ENCODE measurements at places on chromosomes 2 and 18.

- DNase-seq: no peak
These were observed 416.8 kb downstream of the LRATD1 start for GRCh38 chr2:15049096-15049993.

GRCh38 chr2:235265348-235265965, 228.4 kb upstream of the AGAP1 start:
- no peak for DNase-seq

GRCh38 chr2:168432565-168433186, 23.4 kb upstream of the CERS6 start:
- DNase-seq: no peak

GRCh38 chr18:4762330-4762729, 307.2 kb upstream of the DLGAP1 start:
- no peak for DNase-seq

GRCh38 chr2:6297238-6297637, 568.5 kb downstream of the CMPK2 start:
- DNase-seq: no peak

DNA sequence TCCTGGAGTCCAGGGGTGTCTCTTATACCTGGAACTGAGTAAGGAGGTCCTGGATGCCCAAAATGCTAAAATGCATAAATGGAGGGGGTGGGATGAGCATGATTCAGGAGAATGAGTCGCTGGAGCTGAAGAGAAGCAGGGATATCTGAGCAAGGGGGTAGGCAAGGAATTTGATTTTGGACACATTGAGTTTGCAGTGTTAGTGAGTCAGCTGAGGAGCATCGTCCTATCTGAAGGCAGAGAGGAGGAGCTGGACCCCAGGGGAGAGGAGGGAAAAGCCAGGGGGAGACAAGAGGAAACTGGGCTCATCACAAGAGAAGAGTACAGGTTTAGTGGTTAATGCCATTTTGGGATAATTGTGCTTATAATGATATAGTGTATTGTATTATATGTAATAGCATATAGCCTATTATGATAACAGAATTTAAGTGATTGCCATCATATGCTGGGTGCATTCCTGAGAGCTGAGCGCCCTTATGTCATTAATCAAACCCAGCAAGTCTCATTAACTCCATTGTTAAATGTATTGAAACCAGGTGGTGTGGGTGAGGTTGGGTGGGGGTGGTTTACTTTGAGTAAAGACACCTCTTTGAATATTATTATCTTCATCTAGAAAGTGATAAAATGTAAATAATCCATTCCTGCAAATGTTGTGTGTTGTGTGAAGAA, 12.4 kb downstream of the EHD3 start:
- no peak for DNase-seq

DNA sequence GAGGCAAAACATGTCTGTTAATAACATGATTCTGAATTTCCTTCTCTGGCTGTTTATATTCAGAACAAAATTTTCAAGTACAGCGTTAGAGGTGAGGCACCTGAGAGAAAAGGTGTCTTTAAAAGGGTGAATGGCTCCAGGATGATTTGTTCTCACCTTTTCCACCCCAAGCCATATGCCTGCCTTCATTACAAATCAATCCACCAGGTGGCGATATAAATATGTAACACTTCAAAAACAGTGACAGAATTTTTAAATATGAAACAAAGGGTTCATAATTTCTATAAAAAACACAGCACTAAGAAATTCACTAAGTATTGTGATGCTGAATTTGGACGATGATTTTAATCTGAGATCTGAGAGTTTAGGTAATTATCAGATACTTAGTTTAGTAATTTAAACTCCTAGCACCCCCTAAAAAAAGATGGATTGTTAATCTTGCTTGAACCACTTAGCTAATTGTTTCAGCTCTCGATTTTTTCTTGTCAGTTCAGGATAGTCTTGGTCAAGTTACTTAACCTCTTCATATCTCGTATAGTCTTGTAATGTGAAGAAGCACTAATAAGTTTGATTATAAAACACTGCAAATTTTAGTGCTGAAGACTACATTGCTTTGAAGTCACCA, 528.8 kb downstream of the CPS1 start:
- no peak for DNase-seq

DNA sequence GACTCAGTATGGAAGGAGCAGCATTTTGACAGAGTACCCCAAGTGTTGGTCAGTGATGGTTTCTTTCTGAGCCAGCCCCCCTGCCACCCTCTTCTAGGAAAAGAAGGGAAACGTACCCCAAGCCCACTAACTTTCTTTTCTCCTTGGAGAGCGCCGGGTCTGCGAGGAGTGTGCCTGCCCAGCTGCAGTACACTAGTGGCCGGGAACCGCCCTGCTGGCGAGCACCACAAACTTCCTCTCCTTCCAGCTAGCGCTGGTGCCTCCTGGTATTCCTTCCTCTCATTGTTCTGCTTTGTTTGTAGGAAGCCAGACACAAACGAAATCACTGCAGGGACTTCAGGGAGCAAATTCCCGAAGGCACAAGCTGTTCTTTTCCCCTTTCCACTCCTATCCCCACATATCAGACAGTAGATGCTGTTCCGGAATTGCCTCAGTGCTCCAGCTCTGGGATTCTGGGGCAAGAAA, 1.8 kb downstream of the CCDC85A start:
- DNase-seq: no peak

- no peak for DNase-seq
These were observed 73.1 kb upstream of the PID1 start for GRCh38 chr2:229344151-229344551.
